Stimulated activated CD4-positive, alpha-beta T cell treated with anti-CD3 and anti-CD28 coated beads, Interleukin-12 subunit alpha, Interleukin-12 subunit beta, amount 100 ng/mL, for 48 hours (primary cell): ENCODE measurements at places on chromosomes 5 and 9.

- no peak for DNase-seq
Measured at GRCh38 chr5:44546286-44546685, 157.1 kb upstream of the FGF10 start.

DNA sequence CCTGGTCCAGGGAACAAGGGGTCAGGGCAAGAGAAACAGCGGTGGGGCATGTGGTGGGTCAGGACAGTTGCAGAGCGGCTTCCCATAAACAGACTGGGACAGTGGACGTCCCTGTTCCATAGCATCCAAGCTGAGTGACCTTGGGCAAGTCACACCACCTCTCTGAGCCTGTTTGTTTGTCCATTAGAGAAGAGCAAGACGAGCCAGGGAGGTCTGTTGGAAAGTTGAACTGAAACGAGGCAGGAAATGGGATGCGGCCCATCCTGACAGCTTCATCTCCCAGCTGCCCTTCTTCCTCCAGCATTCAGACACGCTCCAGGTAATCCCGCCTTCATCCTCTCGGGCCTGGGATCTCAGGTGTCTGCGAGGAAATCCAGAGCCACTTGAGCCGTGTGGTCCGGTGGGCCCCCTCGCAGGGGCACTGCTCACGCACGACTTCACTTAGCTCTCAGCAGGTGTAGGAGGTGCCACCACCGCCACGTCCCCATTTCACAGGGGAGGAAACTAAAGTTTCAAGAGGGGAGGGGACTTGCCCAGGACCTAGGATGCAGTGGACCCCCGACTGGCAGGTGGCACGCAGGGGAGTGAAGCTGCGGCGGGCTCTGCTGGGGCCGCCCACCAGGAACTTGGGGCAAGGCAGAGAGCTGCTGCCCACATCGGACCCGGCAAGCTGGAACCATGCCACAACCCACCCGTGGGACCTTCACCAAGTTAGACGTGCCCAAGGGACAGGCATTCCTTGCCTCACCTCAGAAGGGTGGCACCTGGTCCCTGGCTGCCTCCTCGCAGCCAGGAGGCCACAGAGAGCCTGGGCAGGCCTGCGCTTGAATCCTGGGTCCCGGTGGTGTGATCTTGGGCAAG is 13.0 kb downstream of the PTGES2 start:
- no peak for DNase-seq

GRCh38 chr9:133560311-133560710 is 25.8 kb downstream of the ADAMTSL2 start:
- DNase-seq = no peak

GRCh38 chr5:108660291-108660690 is 87.4 kb upstream of the FER start:
- DNase-seq = no peak

GRCh38 chr9:93958121-93958818 is 3.1 kb upstream of the BARX1 start:
- no peak for DNase-seq
